ENCODE measurements at places on chromosomes 7 and 10. TPM values are rescaled to one million over a fixed set of nuclear protein-coding genes. Genes with fewer than 3 reads are reported as not detected.

Gene CCDC172
- total RNA-seq = not detected

Gene PNLIP
- not detected for total RNA-seq

Gene SLC35B4
- total RNA-seq = 13.3 TPM

Gene SEMA3A
- total RNA-seq = 3.3 TPM

Gene ADRA2A
- total RNA-seq = not detected

Gene SNCG
- not detected for total RNA-seq

Gene MKI67
- total RNA-seq = 280 TPM

Gene FEZF1
- not detected for total RNA-seq

Gene ADRB1
- total RNA-seq = 1.0 TPM

Gene ADAMTS14
- not detected for total RNA-seq

Gene IGF2BP3
- 0.37 TPM for total RNA-seq

Gene CTNNA3
- 3.6 TPM for total RNA-seq

DNA sequence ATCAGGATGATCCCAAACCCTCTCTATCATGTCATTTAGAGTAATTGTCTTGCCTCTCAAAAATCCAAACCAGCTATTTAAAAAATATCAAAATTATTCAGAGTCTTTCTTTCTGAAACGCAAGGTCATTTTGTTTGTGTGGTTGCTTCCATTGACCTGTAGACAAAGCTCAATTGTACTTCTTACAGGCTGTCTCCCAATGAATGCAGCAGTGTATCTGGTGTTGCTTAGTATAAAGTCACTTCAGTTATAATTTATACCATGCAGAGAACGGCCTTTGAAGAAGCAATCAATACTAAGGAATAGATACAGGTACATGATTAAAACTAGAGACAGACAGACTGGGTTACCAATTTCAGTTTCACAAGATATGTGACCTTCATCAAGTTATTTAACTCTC, 80.9 kb downstream of the DOCK4 start:
- no peak for DNase-seq

- DNase-seq = no peak
These were observed 491.3 kb downstream of the GLRX3 start for GRCh38 chr10:130627346-130628045.

DNA sequence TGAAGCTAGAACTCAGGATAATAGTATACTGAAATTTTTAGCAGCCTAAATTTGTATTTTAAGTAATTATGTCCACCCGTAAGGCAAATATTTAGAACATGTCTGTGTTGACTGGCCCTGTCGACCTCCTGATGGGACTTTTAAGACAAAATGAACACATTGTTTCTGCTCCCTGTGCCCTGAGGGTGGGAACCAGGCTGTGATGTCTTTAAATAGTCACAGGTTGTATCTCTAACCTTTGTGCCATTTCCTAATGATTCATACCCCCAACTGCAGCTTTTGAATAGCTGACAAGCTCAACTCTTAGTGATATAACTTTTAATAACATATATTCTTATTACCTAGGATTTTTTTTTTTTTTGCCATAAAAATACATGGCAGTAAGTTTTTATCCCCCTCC, 494.9 kb upstream of the AKR1E2 start:
- no peak for DNase-seq

DNA sequence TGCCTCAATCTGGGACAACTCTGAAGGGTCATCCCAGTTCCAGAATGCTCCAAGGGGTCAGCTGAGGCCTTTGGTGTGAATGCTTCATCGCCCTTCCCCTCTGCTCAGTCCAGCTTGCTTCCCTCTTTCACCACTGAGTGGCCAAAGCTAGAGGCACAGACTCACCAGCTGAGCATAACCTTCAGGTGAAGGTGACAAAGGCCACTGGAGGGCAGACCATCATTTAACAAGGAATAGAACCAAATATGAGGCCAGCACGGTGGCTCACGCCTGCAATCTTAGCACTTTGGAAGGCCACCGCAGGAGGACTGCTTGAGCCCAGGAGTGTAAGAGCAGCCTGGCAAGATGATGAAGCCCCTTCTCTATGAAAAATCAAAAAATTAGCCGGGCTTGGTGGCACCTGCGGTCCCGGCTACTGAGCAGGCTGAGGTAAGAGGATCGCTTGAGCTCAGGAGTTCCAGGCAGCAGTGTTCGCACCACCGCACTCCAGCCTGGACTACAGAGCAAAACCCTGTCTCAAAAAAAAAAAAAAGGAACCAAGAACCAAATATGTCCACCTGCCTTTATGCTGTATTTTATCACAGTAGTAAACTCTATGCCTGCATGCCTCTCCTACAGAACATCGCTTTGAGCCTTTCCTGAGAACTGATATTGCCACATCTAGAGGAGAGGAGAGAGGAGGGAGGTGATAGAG, 13.4 kb downstream of the PRKAG2 start:
- no peak for DNase-seq

DNA sequence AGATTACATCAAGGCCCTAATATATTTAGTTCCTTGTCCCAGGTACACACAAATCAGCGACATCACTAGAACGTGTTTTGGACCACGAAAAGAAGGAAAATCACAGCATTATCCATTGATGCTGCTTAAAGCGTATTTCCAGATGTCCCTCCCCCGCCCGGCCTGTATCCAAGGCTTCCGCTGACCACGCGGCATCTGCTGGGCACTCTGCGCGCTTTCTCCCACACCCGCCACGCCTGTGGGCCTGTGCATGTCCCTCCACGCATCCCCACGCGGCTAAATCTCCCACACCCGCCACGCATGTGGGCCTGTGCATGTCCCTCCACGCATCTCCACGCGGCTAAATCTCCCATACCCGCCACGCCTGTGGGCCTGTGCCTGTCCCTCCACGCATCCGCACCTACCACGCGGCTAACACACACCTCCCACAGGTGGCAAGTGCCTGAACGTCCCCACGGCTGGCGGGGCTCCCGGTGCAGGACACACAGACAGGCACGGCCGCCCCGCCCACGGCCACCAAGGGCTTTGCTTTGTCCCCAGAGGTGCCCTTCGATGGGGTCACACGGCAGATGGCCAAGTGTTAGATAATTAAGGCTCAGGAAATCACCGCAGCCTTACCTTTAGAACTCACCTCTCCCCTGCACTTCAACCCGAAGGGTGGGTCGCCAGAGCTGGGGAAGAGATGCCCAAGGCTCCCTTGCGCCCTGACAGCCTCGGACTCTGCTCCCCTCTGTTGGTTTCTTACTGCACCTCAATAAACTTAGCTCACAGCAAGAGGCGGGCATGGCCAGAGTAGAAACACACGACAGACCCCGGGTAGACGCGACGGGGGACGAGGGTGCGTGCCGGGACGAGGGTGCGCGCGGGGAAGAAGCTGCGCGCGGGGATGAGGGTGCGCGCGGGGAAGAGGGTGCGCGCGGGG, 49.5 kb downstream of the DIP2C start:
- DNase-seq = no peak

- no peak for DNase-seq
These were observed 72.5 kb upstream of the CC2D2B start for GRCh38 chr10:95835149-95835860.

DNA sequence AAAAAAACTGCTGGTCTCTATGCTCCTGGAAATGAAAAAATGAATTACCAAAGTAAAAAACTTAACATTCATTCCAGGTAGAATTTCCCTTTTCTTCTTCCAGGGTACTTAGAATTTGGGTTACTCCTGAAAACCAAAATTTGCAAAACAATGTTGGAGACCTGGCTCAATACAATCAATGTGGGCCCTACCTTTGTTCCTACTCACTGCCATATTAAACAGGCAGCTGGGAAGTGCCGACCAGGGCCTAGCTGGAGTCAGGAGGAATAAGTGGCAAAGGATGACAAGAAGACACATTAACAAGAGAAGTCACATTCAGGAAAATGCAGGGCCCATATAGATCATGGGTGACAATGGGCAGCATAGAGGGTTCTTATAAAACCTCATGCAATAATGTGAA, 6.4 kb upstream of the AGK start:
- no peak for DNase-seq

- DNase-seq = no peak
These were observed 11.3 kb downstream of the GRB10 start for GRCh38 chr7:50771120-50772002.

DNA sequence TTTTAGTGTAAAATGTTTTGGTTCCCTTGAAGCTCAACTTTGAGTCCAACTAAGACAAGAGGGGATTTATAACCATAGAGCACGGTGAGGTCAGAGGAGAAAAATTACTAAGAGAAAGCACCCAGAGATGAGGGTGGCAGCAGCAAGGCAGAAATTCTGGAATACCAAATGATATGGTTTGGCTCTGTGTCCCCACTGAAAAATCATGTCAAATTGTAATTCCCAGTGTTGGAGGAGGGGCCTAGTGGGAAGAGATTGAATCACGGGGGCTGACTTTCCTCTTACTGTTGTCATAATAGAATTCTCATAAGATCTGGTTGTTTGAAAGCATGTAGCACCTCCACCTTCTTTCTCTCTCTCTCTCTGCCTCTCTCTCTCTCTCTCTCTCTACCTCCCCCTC, 19.4 kb upstream of the AKR1C1 start:
- no peak for DNase-seq

DNA sequence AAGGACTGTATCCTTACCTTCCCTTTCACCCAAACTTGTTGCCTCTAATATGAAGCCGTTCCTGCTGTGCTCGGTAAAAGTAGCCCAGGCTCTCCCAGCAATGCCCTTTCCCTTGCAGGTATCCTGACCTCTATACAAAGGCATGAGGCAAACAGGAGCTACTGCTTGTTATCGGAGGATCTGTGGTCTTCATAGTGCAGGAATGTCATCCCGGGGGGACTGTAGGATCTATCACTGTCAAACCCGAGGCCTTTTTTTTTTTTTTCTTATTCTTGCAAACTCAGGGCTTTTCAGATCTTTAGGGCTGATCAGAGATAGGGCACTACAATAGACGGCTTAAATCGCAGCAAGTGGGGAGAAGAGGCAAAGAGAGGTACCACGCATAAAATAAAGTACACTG, 1206.6 kb downstream of the TYW1 start:
- no peak for DNase-seq

DNA sequence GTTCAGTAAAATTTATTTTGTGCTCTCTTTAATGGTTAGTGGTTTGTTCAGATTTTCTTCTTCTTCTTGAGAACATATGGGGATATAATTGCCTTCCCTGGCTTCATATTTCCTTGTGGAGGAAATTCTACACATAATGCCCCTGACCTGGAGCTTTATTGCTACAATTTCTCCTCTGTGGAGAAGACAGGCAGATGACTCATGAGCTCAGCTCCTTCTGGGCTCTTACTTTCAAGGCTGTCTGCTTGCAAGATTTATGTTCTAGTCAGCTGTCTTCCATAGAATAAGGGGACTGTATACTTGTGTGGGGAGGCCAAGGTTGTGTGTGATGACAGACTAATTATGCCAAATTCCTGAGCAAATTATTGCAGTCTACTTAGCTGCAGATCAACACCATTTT, 1.6 kb downstream of the LRRD1 start:
- DNase-seq = no peak

GRCh38 chr7:155295511-155295910, 2.2 kb upstream of the INSIG1 start:
- DNase-seq = no peak

DNA sequence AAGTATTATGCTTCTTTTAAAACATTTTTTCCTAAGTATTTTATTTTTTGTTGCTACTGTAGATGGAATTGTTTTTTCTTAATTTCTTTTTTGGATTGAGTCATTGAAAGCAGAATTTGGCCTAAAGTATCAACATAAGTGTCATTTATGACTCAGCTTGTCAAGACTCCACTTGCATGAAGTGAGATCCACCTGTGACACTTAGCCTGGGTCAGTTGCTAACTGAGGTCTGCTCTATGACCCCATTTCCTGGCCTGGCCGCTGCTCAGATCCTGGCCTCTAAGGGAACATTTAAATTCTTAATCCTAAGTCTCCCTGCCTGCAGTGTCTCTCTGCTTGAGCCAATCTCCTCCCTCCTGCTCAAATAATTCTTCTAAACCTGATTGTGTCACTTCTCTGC, 35.5 kb downstream of the TMEM270 start:
- no peak for DNase-seq

DNA sequence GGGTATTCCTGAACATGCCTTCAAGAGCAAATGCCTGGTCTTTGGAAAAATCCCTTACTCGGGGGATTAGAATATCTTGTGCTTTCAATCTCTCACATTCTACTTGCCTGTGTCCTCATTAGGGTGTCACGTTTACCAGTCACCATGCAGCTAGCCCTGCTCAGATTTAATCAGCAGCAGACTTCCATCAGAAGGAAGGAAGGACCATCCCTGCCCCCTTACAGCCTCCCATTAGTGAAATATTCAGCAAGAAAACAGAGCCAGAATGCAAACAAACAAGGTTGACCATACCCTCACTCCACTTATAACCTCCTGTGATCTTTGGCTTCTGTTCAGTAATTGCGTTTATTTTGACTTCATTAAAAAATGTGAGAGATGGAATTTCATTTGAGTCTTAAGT, 208.6 kb downstream of the CXCL12 start:
- DNase-seq = no peak

GRCh38 chr10:61325223-61325960, 127.8 kb downstream of the TMEM26 start:
- no peak for DNase-seq

- DNase-seq = no peak
These were observed 99.0 kb downstream of the CAMK1D start for GRCh38 chr10:12448340-12448728.

DNA sequence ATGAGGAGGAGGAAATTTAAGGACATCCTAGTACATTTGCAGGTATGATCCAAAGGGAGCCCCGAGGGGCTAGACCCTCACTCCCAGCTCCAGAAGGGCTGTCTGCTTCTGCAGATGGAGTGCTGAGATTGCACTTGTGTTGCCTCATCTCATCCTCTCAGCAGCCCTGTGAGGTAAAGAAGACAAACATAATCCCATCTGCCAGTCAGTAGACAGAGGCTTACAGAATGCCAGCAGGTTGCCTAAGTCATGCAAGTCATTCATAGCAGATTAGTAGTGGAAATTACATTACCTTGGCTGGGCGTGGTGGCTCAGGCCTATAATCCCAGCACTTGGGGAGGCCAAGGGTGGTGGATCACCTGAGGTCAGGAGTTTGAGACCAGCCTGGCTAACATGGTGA, 45.4 kb downstream of the BLVRA start:
- no peak for DNase-seq

DNA sequence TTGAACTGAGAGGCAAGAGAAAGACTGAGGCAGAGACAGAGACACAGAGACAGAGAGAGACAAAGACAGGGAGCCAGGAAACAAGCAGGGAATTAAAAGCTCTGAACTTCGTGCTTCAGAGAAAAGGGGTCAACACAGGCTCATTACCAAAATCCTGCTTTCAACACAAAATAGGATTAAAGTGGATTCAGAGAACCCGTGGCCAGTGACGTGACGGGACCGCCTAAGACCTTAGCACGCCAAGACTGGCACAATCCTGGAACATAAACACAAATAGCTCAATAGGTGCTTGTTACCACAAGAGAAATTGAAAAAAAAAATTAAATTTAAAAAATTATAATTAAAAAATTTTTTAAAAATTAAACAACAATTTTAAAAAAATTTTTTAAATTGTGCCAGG, 21.5 kb downstream of the ASB13 start:
- DNase-seq = no peak

- no peak for DNase-seq
These were observed 78.0 kb upstream of the CTTNBP2 start for GRCh38 chr7:117951285-117951684.

GRCh38 chr10:128254476-128254875, 128.3 kb upstream of the MKI67 start:
- no peak for DNase-seq

Measured in activated naive CD8-positive, alpha-beta T cell treated with anti-CD3 and anti-CD28 coated beads, Interleukin-2, amount 10 ng/mL, durations not matched to agents 7 days and 5 days (primary cell).